Thoracic aorta (tissue), 2 donors: ENCODE measurements at places on chromosomes 1 and 21. TPM values are rescaled to one million over a fixed set of nuclear protein-coding genes. Genes with fewer than 3 reads are reported as not detected.

Gene CRYAA
- total RNA-seq, result not detected

Gene RXRG
- total RNA-seq, result 2.8 TPM

Gene NBPF10
- total RNA-seq, result 5.0 TPM

Gene FCGR2B
- 65.9 TPM for total RNA-seq

Gene FAM72B
- total RNA-seq, result 0.27 TPM

Gene EXTL1
- total RNA-seq, result not detected

Gene CCDC185
- not detected for total RNA-seq

Gene OLFM3
- not detected for total RNA-seq

Gene RHD
- total RNA-seq, result not detected

Gene AADACL3
- not detected for total RNA-seq

Gene NDUFS2
- total RNA-seq, result 63.5 TPM

Gene PKP1
- total RNA-seq, result not detected

Gene ETNK2
- 18.0 TPM for total RNA-seq

Gene CDA
- 0.92 TPM for total RNA-seq

Gene PRDM16
- total RNA-seq, result 68.9 TPM

Gene OR2L3
- not detected for total RNA-seq

Gene BCAR3
- 26.7 TPM for total RNA-seq

Gene SYT6
- 0.85 TPM for total RNA-seq

Gene PPFIA4
- total RNA-seq, result 13.5 TPM

Gene KDM1A
- total RNA-seq, result 44.1 TPM

Gene CDCA8
- total RNA-seq, result 0.27 TPM

Gene F13B
- total RNA-seq, result not detected

Gene SMIM11
- total RNA-seq, result 6.7 TPM

Gene LIN28A
- not detected for total RNA-seq

Gene GFI1
- 2.4 TPM for total RNA-seq

Gene BACE2
- 71.9 TPM for total RNA-seq

Gene MSH4
- total RNA-seq, result 0.27 TPM

Gene LRRC7
- 0.14 TPM for total RNA-seq

Gene UMODL1
- total RNA-seq, result 0.14 TPM

Gene TMOD4
- not detected for total RNA-seq

Gene UBL4B
- not detected for total RNA-seq

Gene RASAL2
- total RNA-seq, result 38.0 TPM

Gene ZNF683
- not detected for total RNA-seq

Gene VWA5B1
- not detected for total RNA-seq

Gene SELP
- 43.2 TPM for total RNA-seq

Gene TENT5C
- 6.9 TPM for total RNA-seq

Gene MYOG
- not detected for total RNA-seq

Gene SIM2
- not detected for total RNA-seq

Gene S100A2
- 2.9 TPM for total RNA-seq

Gene CYP2J2
- total RNA-seq, result not detected

Gene CLCA1
- total RNA-seq, result not detected

Gene SPATA45
- total RNA-seq, result not detected

Gene LCE1A
- total RNA-seq, result not detected

Gene RNU1-4
- total RNA-seq, result under 0.01 TPM

Gene HUNK
- 0.27 TPM for total RNA-seq

Gene LRRC8B
- 6.5 TPM for total RNA-seq

Gene PAPPA2
- 2.0 TPM for total RNA-seq

Gene BSND
- not detected for total RNA-seq

Gene ADGRL4
- total RNA-seq, result 26.2 TPM

Gene ADARB1
- total RNA-seq, result 201 TPM

Gene CD48
- total RNA-seq, result 9.0 TPM

Gene MAP3K21
- 2.8 TPM for total RNA-seq
